NCI-H524 treated with DMSO at 0.1 percent for 48 hours (cell line): ENCODE measurements at places on chromosomes 1 and 21.

GRCh38 chr21:16969636-16970035, 543.2 kb upstream of the CXADR start:
- no peak for DNase-seq

GRCh38 chr21:33089395-33090119, 19.6 kb downstream of the OLIG1 start:
- no peak for DNase-seq

DNA sequence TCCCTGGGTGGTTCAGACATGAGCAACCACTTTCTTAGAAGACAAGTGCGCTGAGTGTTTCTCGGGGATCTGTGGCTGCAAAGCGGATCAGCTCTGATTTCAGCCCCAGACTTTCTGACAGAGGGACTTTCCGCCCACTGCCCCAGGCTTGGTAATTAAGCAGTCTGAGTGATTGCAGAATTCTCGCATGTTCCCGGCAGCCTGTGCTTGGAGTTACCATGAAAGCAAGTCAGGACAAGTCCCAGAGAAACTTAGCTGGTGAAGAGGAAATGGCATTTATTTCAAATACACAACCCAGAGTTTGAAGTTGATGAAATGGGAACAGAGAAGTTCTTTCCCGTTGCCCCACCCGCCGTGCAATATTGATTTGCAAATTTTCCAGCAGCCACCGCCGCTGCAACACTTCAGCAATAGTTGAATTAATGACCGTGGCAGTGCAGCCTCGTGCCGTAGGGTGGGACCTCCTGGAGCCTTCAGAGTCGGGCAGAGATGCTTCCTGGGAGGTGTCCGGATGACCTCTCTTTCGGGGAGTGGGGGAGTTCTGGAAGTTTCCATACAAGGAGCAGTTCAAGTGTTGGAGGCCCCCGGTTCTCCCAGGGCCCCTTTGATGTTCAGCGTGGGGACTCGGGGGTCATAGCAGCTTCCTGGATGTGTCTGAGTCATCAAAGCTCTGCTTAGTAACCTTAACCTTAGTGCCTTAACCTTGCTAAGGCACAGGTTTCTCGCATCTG, 134.7 kb downstream of the KAZN start:
- DNase-seq, result no peak

DNA sequence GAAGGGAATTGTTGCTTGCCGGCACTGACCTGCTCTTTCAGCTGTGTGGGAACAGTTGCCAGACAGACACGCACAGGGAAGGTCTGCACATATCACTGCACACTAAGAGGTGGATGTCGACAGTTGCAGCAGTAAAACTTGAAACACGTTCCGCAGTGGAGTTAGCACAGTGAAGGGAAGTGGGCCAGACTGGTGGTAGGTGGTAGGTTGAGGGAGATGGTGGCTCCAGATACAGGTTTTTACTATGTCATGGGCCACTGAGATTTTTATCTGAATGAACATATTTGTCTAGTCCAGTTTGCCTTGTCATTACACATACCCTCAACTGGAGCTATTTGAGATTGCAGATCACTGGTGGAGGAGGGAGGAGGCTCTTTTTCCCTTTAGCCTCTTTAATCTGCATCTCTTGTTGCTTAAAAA, 13.5 kb downstream of the MRPS6 start:
- DNase-seq, result no peak

DNA sequence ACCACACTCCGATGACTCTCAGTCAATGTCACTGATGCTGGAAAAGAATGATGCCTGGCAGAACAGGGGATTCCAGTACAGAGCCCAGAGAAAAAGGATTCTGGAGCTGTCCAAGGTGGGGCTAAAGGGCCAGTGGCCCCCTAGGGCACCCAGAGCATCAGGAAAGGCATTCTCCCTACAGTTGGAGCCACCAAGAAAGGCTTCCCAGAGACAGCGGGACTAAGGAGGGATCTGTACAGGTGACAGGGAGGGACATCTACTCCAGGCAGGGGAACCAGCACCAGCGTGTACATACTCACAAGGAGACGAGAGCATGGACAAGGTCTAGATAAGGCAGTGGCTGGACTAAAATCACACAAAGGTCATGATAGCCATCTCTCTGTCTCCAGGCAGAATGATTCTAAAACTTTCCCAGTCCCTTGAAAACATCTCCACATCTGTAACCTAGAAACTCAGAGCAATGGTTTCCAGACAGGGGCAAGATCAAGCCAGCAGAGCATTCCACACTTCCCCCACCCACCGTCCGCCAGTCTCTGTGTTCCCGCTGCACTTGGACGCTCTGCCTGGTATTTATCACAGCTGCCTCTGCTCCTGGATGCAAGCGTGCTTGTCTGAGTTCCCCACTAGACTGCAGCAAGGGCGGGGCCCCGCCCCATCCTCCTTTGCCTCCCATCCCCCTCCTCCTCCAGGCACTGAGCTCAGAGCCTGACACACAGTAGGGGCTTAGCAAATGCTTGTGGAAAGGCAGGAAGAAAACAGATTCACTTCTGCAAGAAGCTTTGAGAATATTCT, 111.6 kb upstream of the ZC3H12A start:
- DNase-seq, result no peak
